ENCODE measurements at places on chromosomes 12 and 14.

- DNase-seq = no peak
Measured at GRCh38 chr14:74262076-74262475, 22.8 kb downstream of the VSX2 start.

GRCh38 chr12:70661466-70662161 lies 24.4 kb upstream of the PTPRB start:
- no peak for DNase-seq

DNA sequence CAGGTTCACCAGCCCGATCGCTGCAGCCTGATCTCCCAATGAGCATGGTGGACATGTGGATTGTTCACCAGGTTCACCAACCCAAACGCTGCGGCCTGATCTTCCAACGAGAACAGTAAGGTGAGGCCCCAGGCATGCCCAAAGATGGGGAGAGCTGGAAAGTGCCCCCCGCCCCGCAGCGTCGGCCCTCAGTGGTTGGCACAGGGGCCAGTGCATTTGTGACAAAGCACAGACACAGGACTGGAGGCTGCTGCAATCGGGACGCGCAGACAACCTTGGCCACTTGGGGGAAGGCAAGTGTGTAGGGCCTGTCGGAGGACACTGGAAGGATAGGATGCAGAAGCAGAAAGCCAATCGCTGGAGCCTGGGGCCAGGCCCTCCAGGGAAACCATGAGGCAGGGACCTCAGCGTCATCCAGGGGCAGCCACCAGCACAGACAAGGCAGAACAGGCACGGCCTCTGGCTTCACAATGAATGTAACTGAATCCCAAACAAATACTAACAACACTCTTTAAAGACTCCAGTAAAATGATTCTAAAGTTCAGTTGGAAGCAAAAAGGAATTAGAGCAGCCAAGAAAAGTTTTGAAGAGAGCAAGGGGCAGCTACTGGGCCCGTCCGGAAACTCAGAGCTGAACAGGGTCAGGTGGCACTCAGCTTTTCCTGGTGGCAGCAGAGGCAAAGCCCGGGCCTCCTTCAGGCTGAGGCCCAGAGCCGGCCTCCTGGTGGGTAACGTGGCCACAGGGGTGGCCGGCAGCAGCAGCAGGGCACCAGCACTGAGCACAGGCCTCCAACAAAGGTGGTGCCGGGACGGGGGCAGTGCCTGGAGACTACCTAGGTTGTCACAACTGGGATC lies 13.3 kb downstream of the BRF1 start:
- no peak for DNase-seq

- no peak for DNase-seq
Measured at GRCh38 chr12:90061809-90062208, 353.2 kb upstream of the ATP2B1 start.

Measured in COLO829 (cell line).